ENCODE measurements at places on chromosomes 12 and 14.

- no peak for DNase-seq
Measured at GRCh38 chr14:100796946-100797345, 29.0 kb upstream of the MEG3 start.

DNA sequence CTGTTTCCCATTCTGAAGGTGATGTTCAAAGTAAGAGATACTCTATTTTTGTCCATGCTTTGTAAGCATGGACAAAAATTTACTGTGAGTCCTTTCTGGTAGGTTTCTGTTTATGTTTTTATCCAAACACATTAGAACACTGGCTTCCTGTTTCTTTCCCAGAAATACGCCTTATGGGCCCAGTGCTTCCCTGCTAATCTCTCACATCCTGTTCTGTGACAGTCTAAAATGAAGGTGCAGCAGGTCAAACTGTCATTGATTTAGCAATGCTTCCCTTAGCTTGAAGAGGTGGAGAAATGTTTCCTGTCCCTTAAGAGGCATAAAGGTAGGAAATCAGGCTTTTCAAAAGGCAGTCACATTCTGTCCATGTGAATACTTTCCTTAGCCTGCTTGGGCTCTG lies 305.6 kb downstream of the RPS29 start:
- no peak for DNase-seq

- no peak for DNase-seq
Measured at GRCh38 chr12:75294797-75295196, 35.3 kb downstream of the CAPS2 start.

DNA sequence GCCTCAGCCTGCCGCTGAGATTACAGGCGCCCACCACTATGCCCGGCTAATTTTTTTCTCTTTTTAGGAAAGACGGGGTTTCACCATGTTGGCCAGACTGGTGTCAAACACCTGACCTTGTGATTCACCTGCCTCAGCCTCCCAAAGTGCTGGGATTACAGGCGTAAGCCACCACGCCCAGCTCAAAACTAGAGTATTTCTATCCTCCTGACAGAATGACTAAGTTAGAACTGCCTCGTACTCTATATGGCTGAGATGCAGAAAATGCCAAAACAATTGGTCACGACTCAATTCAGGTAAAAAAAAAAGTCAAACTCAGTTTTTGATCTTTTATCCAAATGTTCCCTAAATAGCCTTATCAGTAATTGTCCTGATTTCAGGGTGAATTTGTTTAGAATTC lies 11.1 kb downstream of the AKAP5 start:
- DNase-seq, result no peak

GRCh38 chr12:105835580-105836241 lies 303.0 kb downstream of the NUAK1 start:
- DNase-seq, result no peak

DNA sequence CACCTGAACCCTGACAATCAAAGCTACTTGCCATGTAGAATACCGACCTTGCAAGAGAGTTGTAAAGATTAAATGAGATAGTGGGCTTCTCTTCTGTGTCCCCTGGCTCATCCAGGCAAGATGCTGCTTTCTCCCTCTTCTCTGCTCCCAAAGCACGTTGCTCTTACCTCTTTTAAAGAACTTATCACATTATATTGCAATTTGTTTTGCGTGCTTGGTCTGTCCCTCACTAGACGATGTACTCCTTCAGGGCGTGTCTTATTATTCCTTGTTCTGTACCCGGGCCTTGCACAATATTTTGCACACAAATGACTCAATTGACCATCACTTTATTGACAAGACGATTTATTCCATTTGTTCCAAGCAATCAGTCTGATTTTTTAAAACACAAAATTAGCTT lies 3.3 kb downstream of the DCN start:
- DNase-seq, result no peak

DNA sequence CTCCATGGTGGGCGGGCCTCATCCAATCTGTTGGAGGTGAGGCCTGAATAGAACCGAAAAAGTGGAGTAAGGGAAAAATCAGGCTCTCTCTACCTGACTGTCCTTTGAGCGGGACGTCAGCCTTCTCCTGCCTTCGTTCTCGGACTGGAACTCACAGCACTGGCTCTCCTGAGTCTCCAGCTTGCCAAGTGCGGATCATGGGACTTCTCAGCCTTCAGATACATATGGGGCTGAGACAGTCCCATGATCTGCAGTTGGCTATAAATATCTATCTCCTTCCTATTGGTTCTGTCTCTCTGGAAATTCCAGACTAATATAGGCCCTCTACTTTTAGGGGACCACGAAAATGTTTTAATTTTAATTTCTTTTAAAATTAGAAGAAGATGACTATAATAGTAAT lies 29.7 kb upstream of the PLEK2 start:
- no peak for DNase-seq

- no peak for DNase-seq
Measured at GRCh38 chr14:75424496-75424895, 3.3 kb upstream of the JDP2 start.

GRCh38 chr14:89013698-89014568 lies 189.5 kb downstream of the TTC8 start:
- no peak for DNase-seq

GRCh38 chr12:55843431-55843830 lies 695 bp upstream of the MMP19 start:
- no peak for DNase-seq

- peak; percentile 58 for DNase-seq
Measured at GRCh38 chr14:50943943-50944646, at the start of gene PYGL. Gene PYGL, minus strand, starts transcription at chr14:50944483. Its CDS starts 80 bp downstream, at chr14:50944403.

DNA sequence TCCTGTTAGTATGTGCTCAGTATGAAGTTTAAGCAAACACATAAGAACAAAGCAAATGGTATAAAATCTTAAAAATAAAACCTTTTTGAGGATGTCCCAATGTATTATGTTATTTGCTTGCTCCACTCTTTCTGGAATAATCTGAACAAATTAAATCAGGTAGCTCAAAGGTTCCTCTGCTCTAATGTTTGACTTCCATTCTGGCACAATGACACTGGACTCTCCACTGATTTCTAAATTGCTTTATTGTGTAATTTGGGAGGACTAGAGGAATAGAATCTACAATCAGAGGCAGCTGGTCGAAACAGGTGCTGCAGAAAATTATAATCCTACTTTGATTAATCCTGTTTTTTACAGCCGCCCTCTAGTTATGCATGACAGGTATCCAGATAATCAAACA lies 523.7 kb upstream of the FOXG1 start:
- no peak for DNase-seq

DNA sequence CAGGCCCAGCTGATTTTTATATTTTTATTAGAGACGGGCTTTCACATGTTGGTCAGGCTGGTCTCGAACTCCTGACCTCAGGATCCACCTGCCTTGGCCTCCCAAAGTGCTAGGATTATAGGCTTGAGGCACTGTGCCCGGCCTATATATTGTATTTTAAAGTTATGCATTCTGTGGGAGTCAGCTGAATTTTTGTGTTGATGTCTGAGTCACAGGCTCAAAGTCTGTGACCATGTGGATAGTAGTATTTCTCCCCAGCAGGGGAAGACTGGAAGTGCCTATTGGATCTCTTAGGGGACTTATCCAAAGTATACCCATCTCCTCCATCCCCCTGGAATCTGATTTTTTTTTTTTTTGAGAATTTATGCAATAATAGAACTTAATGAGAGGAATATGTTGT lies 43.8 kb upstream of the ATF1 start:
- DNase-seq, result no peak

DNA sequence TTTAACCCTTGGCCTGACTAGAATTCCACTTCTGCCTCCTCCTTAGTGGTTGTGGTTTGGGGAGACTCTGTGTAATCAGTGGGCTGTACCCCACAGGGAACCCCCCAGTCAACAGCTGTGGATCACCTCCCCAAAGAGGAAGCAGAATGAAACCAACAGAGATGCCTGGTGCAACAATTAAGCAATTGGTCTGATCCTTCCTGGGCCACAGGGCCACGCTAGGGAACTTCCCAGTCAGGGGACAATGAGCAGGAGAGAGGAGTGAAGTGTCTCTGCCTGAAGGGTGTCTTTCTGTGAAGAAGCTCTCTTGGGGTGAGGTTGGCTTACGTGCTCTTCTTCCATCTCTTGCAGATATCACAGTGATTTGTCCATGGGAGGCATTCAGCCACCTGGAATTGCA lies 8.2 kb downstream of the PDE6H start:
- DNase-seq, result no peak

GRCh38 chr12:93223440-93224426 lies 154.0 kb upstream of the NUDT4 start:
- no peak for DNase-seq

DNA sequence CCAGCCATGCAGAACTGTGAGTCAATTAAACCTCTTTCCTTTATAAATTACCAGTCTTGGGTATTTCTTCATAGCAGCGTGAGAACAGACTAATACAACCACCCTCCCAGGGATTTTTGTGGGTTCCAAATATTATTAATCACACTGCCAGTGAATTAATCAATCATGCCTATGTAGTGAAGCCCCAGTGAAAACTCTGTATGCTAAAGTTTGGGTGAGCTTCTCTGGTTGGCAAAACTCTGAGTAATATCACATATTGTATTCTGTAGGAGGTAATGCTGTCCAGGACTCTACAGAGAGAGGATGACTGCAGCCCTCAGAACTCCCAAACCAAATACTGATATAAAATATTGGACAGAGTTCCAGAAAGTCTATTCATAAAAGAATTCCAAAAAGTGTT lies 216.9 kb downstream of the RPAP3 start:
- no peak for DNase-seq
